ENCODE measurements at places on chromosomes 11 and 22. TPM values are rescaled to one million over a fixed set of nuclear protein-coding genes. Genes with fewer than 3 reads are reported as not detected.

ART1 gene
- total RNA-seq, result not detected

- no peak overlapping the region for H3K27ac ChIP-seq
- no peaks in the 10 kb centered on the region for H3K4me1 ChIP-seq
- no peak overlapping the region for H3K4me3 ChIP-seq
- no peaks in the 10 kb centered on the region for H3K36me3 ChIP-seq
- no peak for DNase-seq
Measured at GRCh38 chr11:120859552-120860295, 164.2 kb upstream of the TBCEL start.

DNA sequence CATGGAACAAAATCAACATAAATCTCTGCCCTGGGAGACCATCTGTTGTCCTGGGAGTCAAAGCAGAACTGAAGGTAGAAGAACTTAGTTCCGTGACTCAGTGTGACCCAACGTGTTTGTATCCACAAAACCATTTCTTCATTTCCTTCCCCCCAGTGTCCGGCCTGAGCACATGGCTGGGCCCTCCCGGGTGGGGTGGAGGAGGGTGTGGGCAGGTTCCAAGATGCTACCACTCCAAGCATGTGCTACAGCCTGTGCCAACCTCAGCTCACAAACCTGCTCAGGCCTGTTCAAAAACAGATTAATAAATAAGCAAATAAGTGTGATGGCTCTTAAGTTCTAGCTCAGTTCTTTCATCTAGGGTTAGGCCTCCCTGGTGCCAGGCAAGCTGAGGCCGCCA is 55.3 kb downstream of the SHANK2 start:
- no peaks in the 10 kb centered on the region for H3K36me3 ChIP-seq
- peaks cover 17% of the 10 kb centered on the region for H3K27me3 ChIP-seq
- H3K4me1 ChIP-seq, result no peaks in the 10 kb centered on the region

DNA sequence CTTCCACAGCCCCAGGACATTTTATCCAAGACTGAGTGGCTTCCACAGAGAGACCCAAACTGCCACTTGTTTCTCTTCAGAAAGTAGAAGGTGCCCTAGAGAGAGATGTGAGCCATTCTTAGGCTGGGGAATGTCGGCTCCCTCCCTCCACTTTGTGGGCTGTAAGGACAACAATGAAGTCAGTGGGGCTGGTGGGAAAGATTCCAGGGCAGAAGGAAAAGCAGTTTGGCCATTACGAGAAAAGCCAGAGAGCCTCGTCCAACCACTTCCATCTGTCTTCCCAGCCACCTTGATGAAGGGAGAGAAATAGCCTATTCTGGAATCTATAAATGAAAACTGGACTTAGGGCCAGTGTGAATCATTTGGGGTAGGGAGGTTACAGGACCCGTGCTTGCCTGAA is 382.5 kb downstream of the NXPE2 start:
- H3K27me3 ChIP-seq, result no peaks in the 10 kb centered on the region
- no peak for DNase-seq
- H3K27ac ChIP-seq, result no peak overlapping the region
- H3K4me1 ChIP-seq, result no peaks in the 10 kb centered on the region
- no peaks in the 10 kb centered on the region for H3K36me3 ChIP-seq

APOBEC3A gene
- 0.57 TPM for total RNA-seq

DNA sequence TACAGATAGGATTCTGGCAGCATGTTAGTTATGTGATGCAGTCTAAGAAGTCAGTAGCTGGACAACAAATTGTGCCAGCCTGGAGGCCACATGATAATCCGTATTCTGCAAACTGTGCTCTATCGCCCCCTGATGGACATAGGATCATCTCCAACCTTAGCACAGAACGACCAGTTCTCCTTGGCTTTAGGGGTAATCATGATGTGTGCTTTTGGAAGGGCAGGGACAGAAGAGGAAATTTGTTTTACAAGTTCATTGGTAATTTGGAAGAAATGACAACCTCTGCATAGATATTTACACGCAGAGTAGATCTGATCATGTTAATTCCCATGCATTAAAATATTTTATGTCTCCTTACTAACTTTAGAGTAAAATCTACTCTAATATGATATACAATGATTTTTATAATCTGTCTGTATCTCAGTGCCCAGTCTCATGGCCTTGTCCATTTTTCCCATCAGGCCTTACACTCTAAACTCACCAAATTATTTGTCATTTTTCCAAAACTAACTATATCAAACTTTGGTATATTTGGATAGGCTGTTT is 12.1 kb downstream of the OR10D3 start:
- no peaks in the 10 kb centered on the region for H3K4me1 ChIP-seq
- H3K27ac ChIP-seq, result peak overlapping the region; percentile 10
- no peaks in the 10 kb centered on the region for H3K36me3 ChIP-seq
- H3K27me3 ChIP-seq, result no peaks in the 10 kb centered on the region
- no peak for DNase-seq
- H3K4me3 ChIP-seq, result no peak overlapping the region

DNA sequence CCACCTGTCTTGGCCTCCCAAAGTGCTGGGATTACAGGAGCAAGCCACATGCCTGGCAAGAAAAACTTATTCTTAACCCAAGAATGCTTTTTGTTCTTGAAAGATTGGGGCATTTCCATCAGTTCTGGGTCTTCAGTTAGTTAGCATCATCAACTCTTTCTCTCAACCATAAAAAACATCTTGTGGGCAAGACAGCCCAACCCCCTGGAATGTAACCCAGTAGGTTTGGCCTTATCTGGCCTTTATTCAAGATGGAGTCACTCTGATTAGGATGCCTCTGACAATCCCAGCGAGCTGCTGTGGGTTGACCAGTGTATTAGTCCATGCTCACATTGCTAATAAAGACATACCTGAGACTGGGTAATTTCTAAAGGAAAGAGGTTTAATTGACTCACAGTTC is 9.2 kb upstream of the TPCN2 start:
- no peaks in the 10 kb centered on the region for H3K36me3 ChIP-seq
- H3K4me3 ChIP-seq, result no peak overlapping the region
- DNase-seq, result no peak
- H3K27me3 ChIP-seq, result no peaks in the 10 kb centered on the region

DNA sequence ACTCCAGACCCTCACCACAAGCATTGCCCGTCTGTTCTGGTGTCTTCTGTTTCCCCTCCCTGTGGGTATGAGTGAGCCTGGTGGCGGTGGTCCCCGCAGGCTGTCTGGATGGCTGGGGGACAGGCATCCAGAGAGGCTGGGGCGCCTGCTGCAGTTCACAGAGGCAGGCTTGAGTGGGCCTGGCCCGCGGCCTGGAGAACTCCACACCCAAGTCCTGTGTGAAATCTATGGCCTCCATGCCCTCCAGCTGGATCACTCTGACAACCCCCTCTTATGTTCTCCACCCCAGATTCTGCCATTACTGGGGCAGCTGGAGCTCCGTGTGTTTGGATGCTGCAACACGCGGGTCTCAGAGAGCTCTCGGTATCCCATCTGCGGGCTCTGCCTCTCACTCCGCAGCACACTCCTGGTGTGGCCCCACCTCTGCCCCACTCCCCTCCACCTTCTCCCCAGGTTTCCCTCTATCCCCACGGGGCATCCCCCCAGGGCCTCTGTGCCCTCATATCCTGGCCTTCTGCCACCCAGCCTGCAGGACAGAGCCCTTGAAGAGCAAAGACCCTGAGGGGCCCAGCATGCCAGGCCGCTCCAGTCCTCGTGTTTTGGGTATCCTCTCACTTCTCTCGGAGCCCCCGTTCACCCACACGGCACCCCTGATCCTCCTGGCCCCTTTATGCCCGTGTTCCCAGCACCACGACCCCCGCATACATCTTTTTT is 31.3 kb downstream of the LRRC74B start:
- H3K27me3 ChIP-seq, result no peaks in the 10 kb centered on the region
- no peaks in the 10 kb centered on the region for H3K36me3 ChIP-seq
- DNase-seq, result no peak
- no peaks in the 10 kb centered on the region for H3K4me1 ChIP-seq
- no peak overlapping the region for H3K27ac ChIP-seq

GRCh38 chr11:26473216-26474194 is 98.6 kb downstream of the MUC15 start:
- DNase-seq, result no peak
- no peaks in the 10 kb centered on the region for H3K27me3 ChIP-seq
- no peak overlapping the region for H3K4me3 ChIP-seq
- H3K36me3 ChIP-seq, result no peaks in the 10 kb centered on the region
- H3K4me1 ChIP-seq, result no peaks in the 10 kb centered on the region
- no peak overlapping the region for H3K27ac ChIP-seq

DNA sequence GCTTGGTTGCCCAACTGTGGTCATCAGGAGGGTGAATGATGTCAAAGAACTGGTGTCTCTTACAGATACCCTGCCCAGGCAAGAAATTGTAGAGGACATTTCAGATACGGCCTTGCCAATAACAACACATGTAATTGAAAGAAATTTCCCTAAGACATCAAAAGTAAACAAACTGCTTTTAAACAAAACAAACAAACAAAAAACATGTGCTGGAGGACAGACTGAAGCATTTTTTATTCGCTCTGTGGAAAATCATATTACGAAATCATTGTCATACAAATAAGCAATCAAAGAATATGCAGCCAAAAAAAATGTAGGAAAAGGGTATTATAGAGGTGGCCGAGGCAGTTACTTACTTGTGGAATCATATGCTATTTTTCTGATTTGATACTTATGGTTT is 52.1 kb upstream of the MYEOV start:
- no peak for DNase-seq
- no peak overlapping the region for H3K4me3 ChIP-seq
- H3K27ac ChIP-seq, result no peak overlapping the region
- no peaks in the 10 kb centered on the region for H3K36me3 ChIP-seq

DNA sequence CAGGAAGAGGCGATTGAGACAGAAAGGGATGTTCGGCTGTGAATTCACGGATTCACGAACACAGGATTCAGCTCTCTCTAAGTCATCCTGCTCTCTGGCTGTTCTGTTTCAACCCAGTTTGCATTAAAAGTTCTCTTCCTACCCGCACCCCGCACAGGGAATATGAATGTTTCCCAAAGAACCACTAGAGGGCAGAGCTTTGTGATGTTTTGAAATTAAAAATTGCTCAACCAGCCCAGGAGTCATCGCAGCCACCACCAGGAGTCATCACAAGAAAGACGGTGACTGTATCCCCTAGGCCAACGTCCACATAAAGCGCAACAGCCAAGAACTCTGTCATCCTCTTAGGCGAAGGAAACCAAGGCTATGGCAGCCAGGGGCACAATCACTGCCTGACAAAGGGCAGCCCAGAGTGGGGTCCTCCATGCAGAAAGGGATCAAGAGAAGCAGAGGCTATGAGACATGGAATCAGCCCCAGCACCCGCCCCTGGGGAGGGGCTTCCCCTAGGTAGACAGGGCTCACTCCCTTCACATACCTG is 122.4 kb downstream of the WT1 start:
- H3K4me1 ChIP-seq, result no peaks in the 10 kb centered on the region
- H3K36me3 ChIP-seq, result no peaks in the 10 kb centered on the region
- no peak overlapping the region for H3K27ac ChIP-seq
- no peaks in the 10 kb centered on the region for H3K27me3 ChIP-seq
- DNase-seq, result no peak

HBB gene
- total RNA-seq, result 2.7 TPM

- DNase-seq, result no peak
- peaks cover 21% of the 10 kb centered on the region for H3K4me1 ChIP-seq
- H3K4me3 ChIP-seq, result peak overlapping the region; percentile 67
- H3K27me3 ChIP-seq, result no peaks in the 10 kb centered on the region
- H3K27ac ChIP-seq, result no peak overlapping the region
Measured at GRCh38 chr11:414318-414857, 411 bp downstream of the SIGIRR start.

DNA sequence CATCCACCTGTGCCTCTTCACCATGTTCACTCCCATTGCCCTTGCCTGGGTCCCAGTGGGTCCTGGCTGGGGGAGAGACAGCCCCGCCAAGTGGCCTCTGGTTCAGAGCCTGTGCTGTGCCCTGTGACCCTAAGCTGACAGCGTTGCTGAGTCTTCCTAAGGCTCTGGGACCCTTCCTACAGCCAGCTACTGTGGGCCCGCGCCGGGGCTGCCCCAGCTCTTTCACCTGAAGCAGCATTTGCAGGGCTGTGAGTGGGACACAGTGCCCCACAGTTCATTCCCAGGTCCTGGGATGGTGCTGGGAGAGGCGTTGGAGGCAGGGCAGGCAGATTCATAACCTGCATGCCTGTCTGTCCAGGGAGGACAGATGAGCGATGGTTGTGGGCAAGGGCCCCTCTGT is 10.7 kb downstream of the TPCN2 start:
- no peak overlapping the region for H3K27ac ChIP-seq
- H3K4me3 ChIP-seq, result no peak overlapping the region
- H3K4me1 ChIP-seq, result no peaks in the 10 kb centered on the region
- DNase-seq, result no peak
- H3K27me3 ChIP-seq, result no peaks in the 10 kb centered on the region
- peaks cover 19% of the 10 kb centered on the region for H3K36me3 ChIP-seq

CTNND1 gene
- 308 TPM for total RNA-seq

All from esophagus squamous epithelium (tissue), 5 donors.